Activated naive CD8-positive, alpha-beta T cell treated with anti-CD3 and anti-CD28 coated beads, Interleukin-2, amount 10 ng/mL, durations not matched to agents 7 days and 5 days (primary cell): ENCODE measurements at places on chromosomes 13 and 19. TPM values are rescaled to one million over a fixed set of nuclear protein-coding genes. Genes with fewer than 3 reads are reported as not detected.

GRCh38 chr13:111093634-111094033, 21.5 kb upstream of the ARHGEF7 start:
- no peak for DNase-seq
- H3K4me3 ChIP-seq: no peak overlapping the region
- H3K27ac ChIP-seq: no peak overlapping the region
- H3K4me1 ChIP-seq: no peaks in the 10 kb centered on the region
- peaks cover 39% of the 10 kb centered on the region for H3K27me3 ChIP-seq

Gene AMER2
- total RNA-seq: not detected

DNA sequence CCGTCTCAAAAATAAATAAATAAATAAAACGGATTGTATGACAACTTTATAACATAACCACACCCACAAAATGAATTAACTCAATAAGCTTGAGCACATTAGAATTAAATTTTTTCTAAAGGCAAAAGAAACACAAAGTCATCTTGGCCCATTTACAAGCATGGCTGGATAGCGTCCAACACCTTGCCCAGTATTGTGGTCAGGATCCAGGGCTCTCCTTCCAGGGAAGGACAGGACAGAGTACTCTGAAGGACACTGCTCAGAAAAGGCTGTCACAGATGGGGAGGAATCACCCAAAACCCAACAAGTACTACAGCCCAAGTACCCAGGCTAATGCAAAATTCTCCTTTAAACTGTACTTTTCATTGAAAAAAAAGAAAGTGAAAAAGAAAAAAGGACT, 27.1 kb downstream of the SUGP2 start:
- H3K27me3 ChIP-seq: no peaks in the 10 kb centered on the region
- no peak overlapping the region for H3K27ac ChIP-seq
- DNase-seq: no peak
- H3K4me1 ChIP-seq: peaks cover 3% of the 10 kb centered on the region

DNA sequence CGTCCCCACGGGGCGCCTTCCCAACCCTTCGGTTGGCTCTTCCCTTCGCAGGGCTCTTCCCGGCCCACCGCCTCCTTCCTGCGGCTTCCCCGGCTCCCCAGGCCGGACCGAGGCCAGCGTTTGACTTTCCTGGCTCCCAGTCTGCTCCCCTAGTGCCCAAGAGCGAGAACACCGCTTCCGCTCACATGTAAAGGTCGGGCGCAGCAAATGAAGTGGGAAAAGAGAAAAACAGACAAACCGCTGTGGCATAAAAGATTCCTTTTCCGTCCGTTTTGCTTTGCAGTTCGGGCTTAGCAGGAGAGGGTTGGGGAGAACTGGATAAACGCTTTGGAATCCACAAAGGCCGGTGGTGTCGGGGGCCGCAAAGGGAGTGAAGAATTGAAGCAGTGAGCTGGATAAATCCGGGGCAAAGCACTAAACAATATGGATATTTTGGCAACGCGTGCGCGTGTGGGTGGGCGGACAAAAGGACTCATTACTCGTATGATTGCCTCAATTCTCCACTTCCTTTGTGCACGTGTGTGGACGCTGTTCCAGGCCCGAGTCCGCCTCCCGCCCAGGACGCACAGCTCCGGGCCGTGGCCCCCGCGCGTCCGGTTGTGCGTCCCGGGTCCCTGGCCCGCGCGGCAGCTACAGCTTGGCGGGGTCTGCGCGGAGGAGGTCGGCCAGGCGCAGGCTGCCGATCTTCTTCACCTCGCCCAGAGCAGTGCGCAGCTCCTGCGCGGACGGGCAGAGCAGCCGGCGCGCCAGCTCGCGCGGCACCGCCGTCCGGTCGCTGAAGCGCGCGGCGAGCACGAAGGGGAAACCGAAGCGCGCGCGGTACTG, 8.6 kb upstream of the CDX2 start:
- H3K4me3 ChIP-seq: peak overlapping the region; percentile 48
- H3K27ac ChIP-seq: peak overlapping the region; percentile 76
- H3K4me1 ChIP-seq: peaks cover 16% of the 10 kb centered on the region
- DNase-seq: no peak
- peaks cover 89% of the 10 kb centered on the region for H3K27me3 ChIP-seq
- no peaks in the 10 kb centered on the region for H3K36me3 ChIP-seq

DNA sequence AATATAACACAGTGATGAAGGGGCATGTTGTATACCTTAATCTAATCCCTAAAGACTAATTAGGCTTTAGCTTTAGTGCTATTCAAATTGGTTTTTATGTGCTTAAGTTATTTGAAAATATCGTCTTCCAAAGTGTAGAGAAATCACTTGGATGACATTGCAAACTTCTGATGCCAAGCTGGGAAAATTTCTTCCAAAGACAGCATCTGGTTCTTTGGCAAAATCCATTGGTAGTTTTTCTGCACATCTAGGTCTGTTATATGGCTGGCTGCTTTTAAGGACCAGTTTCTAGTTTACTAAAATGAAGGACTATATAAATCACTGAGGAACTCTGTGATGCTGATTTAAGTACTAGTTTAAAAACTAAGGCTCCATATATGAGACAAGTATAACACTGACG, 2362.3 kb downstream of the PCDH9 start:
- no peak for DNase-seq
- H3K4me1 ChIP-seq: no peaks in the 10 kb centered on the region
- H3K36me3 ChIP-seq: no peaks in the 10 kb centered on the region
- H3K27ac ChIP-seq: no peak overlapping the region

GRCh38 chr13:97627566-97627965, 193.6 kb downstream of the RAP2A start:
- no peak overlapping the region for H3K27ac ChIP-seq
- DNase-seq: no peak
- no peak overlapping the region for H3K4me3 ChIP-seq

Gene SPATA13
- 78.7 TPM for total RNA-seq

Gene ACTMAP
- total RNA-seq: 13.5 TPM

GRCh38 chr13:35889560-35889959, 241.6 kb downstream of the DCLK1 start:
- H3K27me3 ChIP-seq: no peaks in the 10 kb centered on the region
- no peaks in the 10 kb centered on the region for H3K36me3 ChIP-seq
- H3K4me3 ChIP-seq: no peak overlapping the region

Gene SIGLEC12
- total RNA-seq: 5.3 TPM

- no peak overlapping the region for H3K4me3 ChIP-seq
- DNase-seq: no peak
- H3K27me3 ChIP-seq: no peaks in the 10 kb centered on the region
- no peaks in the 10 kb centered on the region for H3K4me1 ChIP-seq
- H3K36me3 ChIP-seq: peaks cover 1% of the 10 kb centered on the region
These were observed 78.9 kb downstream of the LNX2 start for GRCh38 chr13:27541386-27541785.

GRCh38 chr19:17058236-17058635, 17.0 kb downstream of the HAUS8 start:
- no peaks in the 10 kb centered on the region for H3K27me3 ChIP-seq
- H3K27ac ChIP-seq: no peak overlapping the region
- DNase-seq: no peak
- H3K36me3 ChIP-seq: peaks cover 58% of the 10 kb centered on the region

GRCh38 chr19:10293637-10294367, 4.0 kb downstream of the ICAM5 start:
- peaks cover 6% of the 10 kb centered on the region for H3K36me3 ChIP-seq
- no peak for DNase-seq
- no peak overlapping the region for H3K4me3 ChIP-seq
- H3K27ac ChIP-seq: no peak overlapping the region
- peaks cover 34% of the 10 kb centered on the region for H3K4me1 ChIP-seq

- no peaks in the 10 kb centered on the region for H3K36me3 ChIP-seq
- H3K4me3 ChIP-seq: peak overlapping the region; percentile 43
- H3K27ac ChIP-seq: no peak overlapping the region
- peaks cover 65% of the 10 kb centered on the region for H3K27me3 ChIP-seq
- DNase-seq: no peak
These were observed 1.9 kb downstream of the PTPRS start for GRCh38 chr19:5338656-5339197.

DNA sequence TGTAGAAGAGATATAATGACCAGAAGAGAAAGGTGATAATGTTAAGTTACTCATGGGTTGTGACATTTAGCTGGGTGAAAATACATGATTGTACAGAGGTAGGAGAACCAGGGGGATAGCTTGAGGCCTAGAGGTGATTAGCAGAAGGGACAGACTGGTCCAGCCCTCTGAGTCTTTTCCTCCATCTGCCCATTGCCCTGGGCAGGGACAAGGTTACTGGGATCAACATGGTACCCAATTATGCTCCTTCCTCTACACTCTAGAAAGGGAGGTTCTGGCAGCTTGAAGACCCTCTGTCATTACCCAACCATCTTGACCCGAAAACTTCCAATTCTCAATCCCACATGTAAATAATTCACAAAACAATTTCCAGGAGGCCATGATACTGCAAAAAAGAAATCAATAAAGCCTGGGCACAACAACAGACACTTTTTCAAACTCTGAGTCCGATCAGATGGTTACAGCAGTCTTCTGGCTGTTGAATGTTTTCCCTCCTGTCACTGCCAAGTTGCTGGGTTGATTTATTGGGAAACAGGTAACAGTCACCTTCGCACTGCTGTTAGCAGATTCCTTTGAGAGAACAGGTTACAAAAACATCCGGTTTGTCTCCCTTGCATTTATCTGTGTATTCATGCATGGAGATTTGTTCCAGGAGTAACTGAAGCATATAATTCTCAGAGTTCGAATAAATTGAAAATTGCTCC, 239.1 kb upstream of the HTR2A start:
- no peak overlapping the region for H3K4me3 ChIP-seq
- no peaks in the 10 kb centered on the region for H3K36me3 ChIP-seq
- no peaks in the 10 kb centered on the region for H3K27me3 ChIP-seq
- no peak overlapping the region for H3K27ac ChIP-seq

Gene ASF1B
- total RNA-seq: 75.3 TPM

- H3K27me3 ChIP-seq: no peaks in the 10 kb centered on the region
- H3K36me3 ChIP-seq: peaks cover 7% of the 10 kb centered on the region
- no peak for DNase-seq
- no peaks in the 10 kb centered on the region for H3K4me1 ChIP-seq
- H3K27ac ChIP-seq: no peak overlapping the region
These were observed 132.6 kb downstream of the COG6 start for GRCh38 chr13:39788102-39788501.

Gene WDR18
- total RNA-seq: 54.3 TPM

DNA sequence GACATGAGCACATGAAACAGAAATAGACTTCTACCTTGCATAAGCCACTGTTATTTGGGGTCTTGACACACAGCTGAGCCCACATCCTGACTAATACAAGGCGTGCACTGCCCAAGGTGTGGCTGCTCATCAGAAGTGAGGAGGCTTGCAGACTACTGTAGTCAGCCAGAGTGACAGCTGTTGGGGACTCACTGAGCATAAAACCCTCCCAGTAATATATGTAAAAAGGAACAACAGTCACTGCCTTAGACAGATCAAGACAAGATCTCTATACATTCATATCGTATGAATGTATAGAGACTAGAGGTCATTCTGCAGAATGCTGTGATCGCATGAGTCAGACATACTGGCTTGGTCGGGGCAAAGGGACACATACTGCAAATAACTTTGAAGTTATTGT, 4.1 kb upstream of the C1QTNF9B start:
- no peak for DNase-seq
- peaks cover 8% of the 10 kb centered on the region for H3K4me1 ChIP-seq
- no peak overlapping the region for H3K4me3 ChIP-seq
- peaks cover 46% of the 10 kb centered on the region for H3K27me3 ChIP-seq
- no peaks in the 10 kb centered on the region for H3K36me3 ChIP-seq

Gene STOML3
- total RNA-seq: not detected

DNA sequence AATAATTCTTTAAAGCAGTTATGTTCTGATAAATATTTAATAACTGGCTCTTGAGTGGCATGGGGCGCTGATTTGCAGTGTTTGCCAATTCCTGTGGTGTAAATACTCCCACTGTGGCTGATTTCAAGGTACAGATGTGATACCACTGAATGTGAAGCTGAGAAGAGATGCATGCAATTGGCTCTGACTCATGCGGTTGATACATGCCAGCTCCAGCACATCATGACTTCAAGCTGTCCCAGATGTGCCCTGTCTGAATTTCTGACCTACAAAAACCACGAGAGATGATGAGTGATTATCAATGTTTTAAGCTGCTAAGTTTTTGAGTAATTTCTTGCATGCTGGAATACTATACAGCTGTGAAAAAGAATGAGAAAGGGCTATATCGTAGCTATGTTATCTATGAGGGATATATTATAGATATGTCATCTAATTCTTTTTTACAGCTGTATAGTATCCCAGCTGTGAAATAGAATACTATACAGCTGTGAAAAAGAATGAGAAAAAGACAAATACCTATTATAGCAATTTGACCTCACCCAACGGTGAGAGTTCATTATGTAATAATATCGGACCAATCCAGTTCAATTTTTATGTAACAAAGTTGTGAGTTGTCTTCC, 7.6 kb upstream of the ACSBG2 start:
- no peak overlapping the region for H3K4me3 ChIP-seq
- H3K27me3 ChIP-seq: peaks cover 4% of the 10 kb centered on the region
- no peak for DNase-seq
- no peak overlapping the region for H3K27ac ChIP-seq
- H3K36me3 ChIP-seq: no peaks in the 10 kb centered on the region

DNA sequence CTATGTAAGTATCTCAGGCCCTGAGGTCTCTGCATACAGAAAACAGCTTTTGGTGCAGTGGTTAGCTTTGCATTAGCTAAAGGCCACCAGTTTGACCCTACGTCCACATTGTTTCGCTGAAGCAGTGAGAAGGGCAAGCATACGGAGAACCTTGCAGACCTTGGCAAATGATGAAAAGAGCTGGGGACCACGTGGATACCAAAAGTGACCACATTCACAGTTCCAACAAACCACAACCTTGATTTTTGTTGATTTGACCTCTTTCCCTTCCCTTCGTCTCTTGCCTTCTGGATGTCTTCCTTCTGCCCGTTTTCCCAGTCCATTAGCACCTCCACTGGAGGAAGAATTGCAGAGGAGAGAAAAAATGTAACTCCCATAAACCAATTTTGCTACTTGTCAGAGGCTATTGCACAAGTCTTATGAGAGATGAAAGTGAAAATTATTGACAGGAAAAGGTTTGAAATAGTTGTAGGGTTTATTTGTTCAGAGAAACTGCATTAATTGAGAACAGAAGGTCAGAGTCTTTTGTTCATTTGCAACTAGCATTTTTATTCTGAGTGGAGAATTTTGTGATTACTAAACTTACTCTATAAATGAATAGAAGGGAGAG, 293.9 kb upstream of the HTR2A start:
- no peaks in the 10 kb centered on the region for H3K36me3 ChIP-seq
- H3K4me1 ChIP-seq: no peaks in the 10 kb centered on the region
- H3K27ac ChIP-seq: no peak overlapping the region
- peaks cover 3% of the 10 kb centered on the region for H3K27me3 ChIP-seq
- DNase-seq: no peak

DNA sequence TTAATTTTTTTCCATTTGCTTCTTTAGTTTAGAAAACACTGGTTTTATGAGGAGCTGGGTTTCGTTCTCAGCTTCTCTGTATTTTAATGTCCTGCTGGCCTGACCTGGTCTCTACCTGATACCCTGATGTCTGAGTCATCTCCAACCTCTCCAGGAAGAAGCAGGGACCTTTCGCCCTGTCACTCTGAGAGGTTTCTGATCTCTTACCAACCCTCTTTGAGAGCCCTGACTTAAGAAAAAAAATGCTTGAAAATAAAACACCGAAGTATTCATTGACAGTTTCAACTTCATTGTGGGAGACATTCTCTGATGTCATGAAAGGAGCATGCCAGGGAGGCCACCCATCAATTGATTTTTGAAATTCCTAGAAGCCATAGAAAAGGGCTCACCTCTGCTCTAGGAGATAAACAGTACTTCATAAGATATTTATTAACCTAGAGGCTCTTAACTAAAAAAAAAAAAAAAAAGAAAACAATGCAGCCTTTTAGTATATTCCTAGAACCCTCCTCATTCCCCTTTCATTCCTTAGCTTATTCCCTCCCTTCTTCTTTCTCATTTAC, 234.8 kb downstream of the ENOX1 start:
- H3K4me3 ChIP-seq: no peak overlapping the region
- H3K36me3 ChIP-seq: no peaks in the 10 kb centered on the region
- no peak overlapping the region for H3K27ac ChIP-seq
- peaks cover 3% of the 10 kb centered on the region for H3K4me1 ChIP-seq
